ENCODE measurements at places on chromosomes 11 and 22.
A peak's percentile ranks its signal among the peaks of the same experiment; 100 is the strongest.

DNA sequence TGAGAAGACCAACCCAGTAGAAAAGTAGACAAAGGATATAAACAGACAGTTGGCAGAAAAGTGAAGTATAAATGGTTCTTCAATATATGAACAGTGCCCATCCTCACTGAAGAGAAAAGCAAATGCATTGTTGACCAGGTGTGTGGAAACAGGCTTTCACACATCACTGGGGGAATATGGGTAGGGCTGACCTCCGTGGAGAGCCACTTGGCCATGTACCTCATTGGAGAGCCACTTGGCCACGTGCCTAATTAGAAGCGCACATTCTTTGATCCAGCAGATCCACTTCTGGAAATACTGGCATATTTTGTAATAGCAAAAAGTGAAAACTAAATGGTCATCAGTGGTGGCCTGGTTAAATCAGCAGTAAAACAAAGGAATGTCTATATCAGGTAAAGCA lies 43.2 kb downstream of the PPP6R3 start:
- peak; percentile 32 for DNase-seq

DNA sequence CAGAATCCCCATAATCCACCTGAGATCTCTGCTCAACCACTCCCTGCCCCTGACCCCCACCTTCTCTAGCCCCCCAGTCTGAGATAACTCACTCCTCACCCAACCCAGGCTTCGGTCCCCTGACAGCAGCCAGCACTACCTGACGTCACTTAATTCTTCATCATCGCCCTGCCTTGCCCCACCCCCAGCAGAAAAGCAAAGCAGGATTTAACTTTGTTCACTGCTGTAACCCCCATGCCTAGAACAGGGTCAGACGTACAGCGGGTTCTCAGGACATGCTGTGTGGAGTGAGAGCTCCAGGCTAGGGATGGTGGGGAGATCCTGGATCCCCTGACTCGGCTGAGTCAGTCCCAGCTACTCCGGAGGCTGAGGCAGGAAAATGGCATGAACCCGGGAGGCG lies 45.8 kb downstream of the ELFN2 start:
- peak; percentile 18 for DNase-seq

DNA sequence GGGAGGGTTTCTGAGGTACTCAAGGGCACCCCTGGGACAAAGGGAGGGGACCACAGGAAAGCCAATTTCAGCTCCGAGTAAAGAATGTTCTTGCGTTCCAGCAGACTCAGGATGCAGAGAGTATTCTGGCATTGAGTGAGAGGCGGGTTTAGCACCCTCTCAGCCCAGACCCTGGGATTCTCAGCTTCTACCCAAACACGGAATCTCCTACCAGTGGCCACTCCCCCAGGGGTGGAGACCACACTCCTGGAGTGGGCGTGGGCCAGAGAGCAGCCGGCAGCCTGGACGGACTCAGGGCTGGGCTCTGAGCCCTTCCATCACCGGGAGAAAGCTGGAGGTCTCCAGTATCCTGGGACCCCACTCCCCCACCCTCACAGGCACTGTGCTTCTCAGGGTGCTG lies 26.1 kb upstream of the TTLL12 start:
- no peak for DNase-seq

DNA sequence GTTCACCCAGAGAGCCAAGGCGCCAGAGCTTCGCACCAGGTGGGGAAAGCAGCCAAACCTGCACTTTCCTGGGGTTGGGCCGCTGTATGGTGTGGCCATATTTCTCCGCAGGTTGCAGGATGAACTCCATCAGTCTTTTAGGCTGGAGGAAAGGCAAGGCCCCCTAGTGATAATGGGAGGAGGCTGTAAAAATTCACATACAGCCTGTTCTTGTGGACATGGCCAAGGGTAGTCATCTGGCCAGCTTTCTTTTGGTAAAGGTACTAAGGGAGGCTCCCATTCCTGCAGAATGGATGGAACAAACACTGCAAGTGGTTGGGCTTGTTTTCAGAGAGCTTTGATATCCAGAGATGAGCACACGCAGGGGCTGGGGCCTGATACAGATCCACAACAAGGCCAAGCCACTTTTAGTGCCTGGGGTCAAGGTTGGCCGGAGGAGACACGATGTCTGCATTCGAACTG lies 29.6 kb downstream of the C22orf31 start:
- DNase-seq: no peak

GRCh38 chr11:57324886-57325734 lies at the start of gene TNKS1BP1:
Gene TNKS1BP1 (minus strand): TSS chr11:57324952. CDS start chr11:57321885, 3,067 bp downstream.
- DNase-seq: peak; percentile 97

GRCh38 chr11:73074319-73074718 lies 67.8 kb downstream of the FCHSD2 start:
- DNase-seq: no peak

DNA sequence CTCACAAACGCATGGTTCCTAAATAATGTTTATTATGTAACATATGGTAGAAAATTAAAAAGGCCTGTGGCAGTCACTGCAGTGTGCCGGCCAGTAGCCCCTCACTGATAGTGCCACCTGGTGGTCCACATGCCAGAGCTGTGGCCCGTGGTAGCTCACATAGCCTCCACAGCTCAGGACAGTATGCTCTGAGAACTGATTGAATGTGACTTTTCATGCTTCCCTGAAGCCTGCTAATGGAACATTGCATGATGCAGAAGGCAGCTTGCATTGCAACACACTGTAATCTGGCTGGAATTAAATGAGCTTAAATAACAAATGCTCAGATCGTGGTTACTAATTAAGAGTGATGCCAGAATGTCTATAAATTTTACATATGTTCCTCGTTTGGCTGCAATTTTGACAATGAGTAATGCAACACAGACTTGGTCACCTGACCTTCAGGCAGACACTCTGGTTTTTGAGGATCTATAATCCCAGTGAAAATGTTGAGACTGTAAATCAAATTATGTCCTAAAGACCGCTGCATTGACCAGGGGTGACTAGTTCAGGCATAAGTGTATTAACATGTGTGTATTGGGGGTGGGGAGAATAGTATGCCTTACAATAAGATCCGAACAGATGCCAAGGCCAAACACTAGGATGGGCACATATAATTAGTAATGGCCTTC lies 566.4 kb downstream of the METTL15 start:
- DNase-seq: peak; percentile 56

GRCh38 chr22:30612789-30613188 lies 5.8 kb downstream of the TCN2 start:
- DNase-seq: no peak

- DNase-seq: no peak
These were observed 29.5 kb upstream of the ANO5 start for GRCh38 chr11:22163394-22163797.

- no peak for DNase-seq
These were observed 102.3 kb upstream of the PITPNB start for GRCh38 chr22:28021116-28021997.

- no peak for DNase-seq
These were observed 62.7 kb upstream of the SHISAL1 start for GRCh38 chr22:44375451-44375850.

DNA sequence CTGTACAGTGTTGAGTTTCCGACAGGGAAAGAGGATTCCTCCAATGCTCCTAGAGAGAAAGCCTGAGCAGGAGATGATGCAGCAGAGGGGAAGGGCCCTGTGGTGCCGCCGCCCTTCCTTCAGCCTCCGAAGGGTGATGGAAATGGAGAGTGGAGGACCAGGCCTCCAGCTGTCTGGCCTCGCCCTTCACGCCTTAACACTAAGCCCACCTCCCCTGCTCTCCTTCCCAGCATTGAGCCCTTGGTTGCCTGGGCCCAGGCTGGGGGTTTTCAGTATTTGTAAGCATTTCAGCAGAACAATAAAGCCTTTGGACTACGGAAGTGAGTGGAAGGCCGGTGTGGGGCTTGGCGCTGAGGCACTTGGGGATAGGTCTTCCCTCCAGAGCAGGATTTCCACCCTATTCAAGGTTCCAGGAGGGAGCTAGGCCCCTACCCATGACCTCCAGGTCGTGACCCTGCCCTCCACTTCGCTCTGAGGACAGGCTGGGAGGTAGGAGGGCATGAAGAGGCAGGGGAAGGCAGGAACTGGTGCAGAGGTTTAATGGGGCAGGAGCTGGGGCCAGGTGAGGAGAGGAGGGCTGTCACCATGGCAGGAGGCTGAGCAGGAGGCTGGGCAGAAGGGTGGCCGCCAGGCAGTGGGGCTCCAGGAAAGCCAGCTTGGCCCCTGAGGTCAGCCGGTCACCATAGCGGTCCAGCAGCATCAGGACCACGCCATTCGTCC lies 21.6 kb downstream of the TREH start:
- no peak for DNase-seq

DNA sequence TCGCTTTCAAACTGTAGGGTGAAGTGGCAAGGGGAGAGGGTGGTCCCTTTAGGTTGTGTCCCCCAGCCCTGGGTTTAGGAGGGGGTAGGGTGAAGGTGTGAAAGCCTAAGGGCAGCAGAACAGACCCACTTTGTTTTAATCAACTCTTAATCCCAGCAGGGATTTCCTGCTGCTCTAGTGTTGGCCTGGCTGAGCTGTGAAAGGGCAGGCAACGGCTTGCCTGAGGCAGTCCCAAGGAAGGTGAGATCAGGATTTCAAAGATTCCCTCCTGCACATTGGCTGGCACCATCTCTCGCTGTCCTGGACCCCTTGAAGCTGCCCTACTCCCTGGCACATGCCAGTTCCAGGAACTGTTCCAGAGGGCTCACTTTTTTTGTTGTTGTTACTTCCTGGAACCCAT lies 221.3 kb downstream of the INSC start:
- no peak for DNase-seq

- no peak for DNase-seq
These were observed 2.8 kb upstream of the PHLDB1 start for GRCh38 chr11:118604566-118604965.

All from dermis blood vessel endothelial cell (primary cell).